ENCODE measurements at places on chromosomes 12 and 14.

- no peak for DNase-seq
Measured at GRCh38 chr12:72323881-72324280, 51.7 kb downstream of the TRHDE start.

- DNase-seq = no peak
Measured at GRCh38 chr12:34244608-34245007, 222.3 kb downstream of the ALG10 start.

GRCh38 chr12:39275846-39276245 lies 167.1 kb downstream of the KIF21A start:
- no peak for DNase-seq

- peak; percentile 49 for DNase-seq
Measured at GRCh38 chr12:51323317-51323960, 535 bp downstream of the BIN2 start.

DNA sequence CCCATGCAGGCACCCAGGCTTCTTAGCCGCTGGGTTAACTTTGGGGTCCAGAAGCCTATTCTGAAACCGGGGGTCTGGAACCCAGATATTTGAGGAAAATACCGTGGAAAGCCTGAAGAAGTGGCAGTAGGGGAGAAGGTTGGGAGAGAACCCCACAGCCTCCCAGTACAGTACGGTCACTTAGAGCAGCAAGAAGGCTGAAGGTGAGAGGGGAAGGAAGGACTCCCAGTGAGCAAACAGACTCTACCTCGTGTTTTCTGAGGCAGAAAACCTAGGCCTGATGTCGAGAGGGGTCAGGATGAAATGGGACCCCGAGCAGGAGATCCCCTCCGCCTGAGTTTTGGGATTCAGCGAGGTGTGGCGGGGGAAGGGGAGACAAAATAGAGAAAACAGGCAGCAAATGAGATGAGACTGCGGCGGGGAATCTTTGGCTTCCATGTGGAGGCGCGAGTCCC lies 10.7 kb upstream of the CALCOCO1 start:
- DNase-seq = no peak

GRCh38 chr12:101954113-101954512 lies 76.7 kb downstream of the DRAM1 start:
- no peak for DNase-seq

- DNase-seq = no peak
Measured at GRCh38 chr12:121130866-121131373, 1.8 kb upstream of the P2RX7 start.

DNA sequence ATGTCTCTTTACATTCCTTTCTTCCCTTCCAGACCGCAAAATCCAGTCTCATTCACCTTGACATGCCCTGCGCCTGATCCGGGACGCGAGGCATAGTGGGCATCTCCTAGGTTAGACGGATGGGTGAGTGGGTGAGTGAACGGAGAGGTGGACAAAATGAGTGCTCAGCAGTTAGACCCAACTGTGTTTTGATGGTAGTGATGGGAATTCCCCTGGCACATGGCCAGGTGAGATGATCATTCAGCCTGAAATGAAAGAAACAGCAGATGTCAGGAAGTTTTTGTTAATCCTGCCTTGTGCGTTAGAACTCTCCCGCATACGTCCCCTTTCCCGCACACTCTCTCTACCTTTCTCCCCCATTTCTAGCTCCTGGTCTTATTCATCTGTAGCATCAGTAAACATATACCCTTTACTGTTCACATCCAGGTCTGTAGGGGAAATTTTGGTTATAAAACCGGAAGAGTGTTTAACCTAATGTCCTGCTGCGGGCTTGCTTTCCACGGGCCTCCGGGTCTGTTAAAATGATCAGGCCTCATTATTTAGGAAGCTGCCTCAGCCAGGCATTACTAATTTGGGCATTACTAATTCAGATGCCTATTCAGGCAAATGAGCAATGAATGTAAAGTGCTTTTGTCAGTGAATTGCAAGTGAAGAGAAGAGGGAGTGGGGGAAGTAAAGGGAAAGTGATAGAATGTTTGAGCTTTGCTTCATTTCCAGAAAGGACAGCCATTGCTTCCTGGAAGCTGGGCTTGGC lies 172.8 kb downstream of the ETV6 start:
- DNase-seq = peak; percentile 74

DNA sequence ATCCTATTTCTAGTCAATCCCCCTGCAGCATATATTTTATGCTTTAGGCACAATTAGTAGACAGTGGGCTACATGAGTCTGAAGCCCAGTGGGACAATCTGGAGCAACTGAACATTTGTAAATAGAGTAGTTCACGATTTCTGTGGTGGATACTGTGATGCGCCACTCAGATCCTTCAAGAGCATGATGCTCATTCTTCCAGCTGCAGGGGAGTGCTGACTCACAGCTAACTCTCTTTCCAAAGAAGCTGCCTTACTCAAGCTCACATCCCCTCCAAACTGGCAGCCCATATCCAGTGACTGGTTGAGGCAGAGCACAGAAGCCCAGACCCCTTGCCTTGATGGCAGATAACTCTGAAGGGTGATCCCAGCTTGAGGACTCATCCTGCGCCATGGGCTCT lies 224.2 kb upstream of the EEA1 start:
- no peak for DNase-seq

- DNase-seq = no peak
Measured at GRCh38 chr12:119134284-119135072, 44.3 kb upstream of the HSPB8 start.

DNA sequence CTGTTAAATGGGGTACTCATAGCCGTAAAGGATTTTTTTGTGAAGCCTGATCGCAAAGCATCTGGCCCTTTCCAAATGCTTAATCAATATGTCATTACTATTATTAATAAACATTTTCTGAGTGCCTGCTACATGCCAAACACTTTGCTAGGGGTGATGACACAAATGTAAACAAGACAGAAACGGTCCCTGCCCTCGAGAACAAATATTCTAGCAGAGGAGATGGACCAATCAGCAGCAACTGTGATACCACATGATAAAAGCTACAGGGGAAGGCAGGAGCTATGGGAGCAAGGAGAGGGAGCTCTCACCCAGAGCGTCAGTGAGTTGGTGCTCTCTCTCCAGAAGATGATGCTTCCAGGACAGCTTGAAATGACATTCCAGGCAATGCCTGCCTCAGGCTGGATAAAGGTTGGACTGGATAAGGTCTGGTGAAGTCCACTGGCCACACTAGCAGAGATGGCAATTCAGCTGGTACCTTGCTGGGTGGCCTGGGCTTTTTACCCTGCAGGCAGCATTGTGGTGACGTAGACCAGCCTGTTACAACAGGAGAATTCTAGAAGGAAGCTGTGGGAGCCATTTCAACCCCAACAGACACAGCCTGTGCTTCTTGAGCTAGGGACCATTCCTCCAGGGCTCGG lies 41.1 kb downstream of the ERH start:
- DNase-seq = no peak

GRCh38 chr14:75231320-75231719 lies 47.3 kb upstream of the FOS start:
- DNase-seq = no peak

GRCh38 chr12:29992366-29992765 lies 208.6 kb upstream of the TMTC1 start:
- DNase-seq = no peak

GRCh38 chr14:71398450-71398849 lies 491.2 kb downstream of the PCNX1 start:
- no peak for DNase-seq

GRCh38 chr12:15540005-15540404 lies 217.7 kb downstream of the PTPRO start:
- DNase-seq = no peak

- no peak for DNase-seq
Measured at GRCh38 chr12:71799106-71799505, 40.5 kb upstream of the TBC1D15 start.

- no peak for DNase-seq
Measured at GRCh38 chr14:61125867-61126572, 145.0 kb downstream of the SLC38A6 start.

- DNase-seq = no peak
Measured at GRCh38 chr12:106154751-106155273, 16.1 kb upstream of the NUAK1 start.

DNA sequence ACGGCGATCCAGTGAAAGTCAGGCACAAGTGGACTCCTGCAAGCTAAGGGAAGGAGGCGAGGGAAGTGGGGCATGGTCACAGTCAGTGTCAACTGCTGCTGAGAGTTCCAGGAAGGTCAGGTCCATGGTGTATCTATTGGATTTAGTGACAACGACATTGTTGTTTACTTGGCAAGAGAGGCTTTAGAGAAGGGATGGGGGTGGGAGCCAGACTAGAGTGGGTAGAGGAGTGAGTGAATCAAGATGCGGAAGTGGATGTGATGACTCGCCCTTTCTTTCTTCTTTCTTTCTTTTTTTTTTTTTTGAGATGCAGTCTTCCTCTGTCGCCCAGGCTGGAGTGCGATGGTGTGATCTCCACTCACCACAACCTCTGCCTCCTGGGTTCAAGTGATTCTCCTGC lies 12.5 kb downstream of the P2RX7 start:
- peak; percentile 34 for DNase-seq

- DNase-seq = no peak
Measured at GRCh38 chr14:104537613-104537988, 42.0 kb upstream of the C14orf180 start.

DNA sequence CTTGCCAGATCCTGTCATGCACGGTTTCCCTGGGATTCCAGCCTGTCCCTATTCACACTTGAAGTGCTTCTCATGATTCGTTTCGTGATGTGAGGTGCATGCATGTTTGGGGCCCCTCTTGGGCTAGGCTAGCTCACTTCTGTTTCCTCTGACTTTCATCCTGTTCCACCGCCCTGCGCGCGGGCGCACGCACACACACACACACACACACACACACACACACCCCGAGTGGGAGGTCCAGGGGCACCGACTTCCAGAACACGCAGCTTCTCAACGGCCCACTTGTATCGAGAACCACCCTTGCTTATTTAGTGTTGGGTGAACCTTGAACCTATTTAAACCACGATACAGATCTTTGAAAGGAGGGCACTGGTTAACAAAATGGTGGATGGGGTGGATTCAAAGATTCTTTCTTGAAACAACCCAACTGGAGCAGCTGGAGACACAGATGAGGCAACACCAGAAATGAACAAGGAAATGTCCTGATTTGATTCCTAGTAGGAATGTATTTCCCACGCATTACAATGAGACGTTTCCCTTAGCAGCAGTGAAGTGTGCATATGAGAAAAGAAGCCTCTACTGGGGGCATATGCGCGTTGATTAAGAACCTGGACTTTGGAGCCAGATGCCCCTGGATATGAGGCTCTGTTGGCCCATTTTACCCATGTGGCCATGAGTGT lies 16.3 kb downstream of the ELK3 start:
- peak; percentile 45 for DNase-seq

DNA sequence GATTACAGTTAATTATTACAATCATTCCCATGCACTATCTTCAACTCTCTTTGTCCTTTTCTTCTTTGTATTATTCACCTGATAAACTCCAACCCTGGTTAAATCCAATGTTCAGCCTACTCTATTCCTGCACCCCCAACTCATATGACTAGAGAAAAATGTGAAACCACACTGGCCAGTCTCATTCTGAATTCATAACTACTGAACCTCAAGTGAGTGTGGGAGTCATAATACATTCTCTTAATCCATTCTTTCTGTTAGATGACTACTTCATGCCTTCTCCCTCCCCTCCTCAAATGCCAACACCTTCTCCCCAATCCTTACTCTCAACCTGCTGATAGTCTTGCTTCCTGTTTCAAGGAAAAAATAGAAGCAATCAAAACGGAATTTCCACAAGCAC lies 22.3 kb upstream of the ITPR2 start:
- no peak for DNase-seq

DNA sequence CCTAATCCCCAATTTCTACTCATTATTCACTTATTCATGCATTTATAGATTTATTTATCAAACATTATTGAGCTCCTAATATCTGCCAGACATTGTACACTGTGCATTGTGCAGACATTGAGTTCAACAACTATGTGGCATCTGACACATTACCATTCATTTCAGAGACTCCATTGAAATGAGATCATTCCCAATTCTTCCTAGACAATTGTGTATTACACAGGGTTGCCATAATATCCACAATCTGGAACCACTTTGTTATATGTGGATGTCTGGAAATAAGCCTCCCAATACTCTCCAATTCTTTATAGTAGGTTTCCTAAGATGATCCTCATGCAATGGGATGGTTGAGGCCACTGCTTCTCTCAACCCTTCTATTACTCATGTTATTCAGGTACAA lies 165.0 kb downstream of the OTOGL start:
- no peak for DNase-seq

All from activated naive CD4-positive, alpha-beta T cell treated with Interleukin-2 at 50 U/mL for 16 hours (primary cell).